ENCODE measurements at places on chromosomes 11 and 22. TPM values are rescaled to one million over a fixed set of nuclear protein-coding genes. Genes with fewer than 3 reads are reported as not detected.

DNA sequence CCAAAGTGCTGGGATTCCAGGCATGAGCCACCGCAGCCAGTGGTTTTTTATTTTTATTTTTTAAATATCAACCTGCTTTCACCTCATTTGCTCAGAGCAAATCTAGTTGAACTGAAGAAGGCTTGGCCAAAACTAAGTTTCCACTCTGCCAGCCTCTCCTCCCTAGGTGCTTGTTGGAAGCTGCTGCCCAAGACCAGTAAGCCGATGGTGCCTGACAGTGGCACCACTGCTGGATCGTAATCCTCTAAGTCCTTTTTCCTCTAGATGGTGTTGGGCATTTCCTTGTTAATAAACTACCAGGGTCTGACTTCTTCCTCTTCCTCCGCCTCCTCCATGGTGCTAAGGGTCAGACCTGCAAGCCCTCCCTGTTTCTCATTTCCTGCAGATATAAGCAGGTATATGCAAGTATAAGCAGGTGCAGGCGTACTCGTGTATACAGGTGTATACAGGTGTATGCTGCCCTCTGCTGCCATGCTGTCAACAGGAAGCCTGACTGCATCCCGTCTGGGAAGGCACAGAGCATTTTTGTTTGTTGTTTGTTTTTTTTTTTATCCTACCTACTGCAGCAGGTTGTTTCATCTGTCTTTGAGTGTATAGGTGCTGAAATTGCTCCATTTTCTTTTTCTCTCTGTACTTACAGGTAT, 1.6 kb downstream of the NADSYN1 start:
- DNase-seq, result no peak

HEPHL1 gene
- not detected for total RNA-seq

ACTN3 gene
- not detected for total RNA-seq

C11orf42 gene
- not detected for total RNA-seq

DTX4 gene
- 9.2 TPM for total RNA-seq
